Eye (tissue), 1 donor: ENCODE measurements at places on chromosomes 13 and 19.

GRCh38 chr13:89565476-89566100 is 1781.9 kb upstream of the MIR17HG start:
- peak; percentile 70 for DNase-seq

DNA sequence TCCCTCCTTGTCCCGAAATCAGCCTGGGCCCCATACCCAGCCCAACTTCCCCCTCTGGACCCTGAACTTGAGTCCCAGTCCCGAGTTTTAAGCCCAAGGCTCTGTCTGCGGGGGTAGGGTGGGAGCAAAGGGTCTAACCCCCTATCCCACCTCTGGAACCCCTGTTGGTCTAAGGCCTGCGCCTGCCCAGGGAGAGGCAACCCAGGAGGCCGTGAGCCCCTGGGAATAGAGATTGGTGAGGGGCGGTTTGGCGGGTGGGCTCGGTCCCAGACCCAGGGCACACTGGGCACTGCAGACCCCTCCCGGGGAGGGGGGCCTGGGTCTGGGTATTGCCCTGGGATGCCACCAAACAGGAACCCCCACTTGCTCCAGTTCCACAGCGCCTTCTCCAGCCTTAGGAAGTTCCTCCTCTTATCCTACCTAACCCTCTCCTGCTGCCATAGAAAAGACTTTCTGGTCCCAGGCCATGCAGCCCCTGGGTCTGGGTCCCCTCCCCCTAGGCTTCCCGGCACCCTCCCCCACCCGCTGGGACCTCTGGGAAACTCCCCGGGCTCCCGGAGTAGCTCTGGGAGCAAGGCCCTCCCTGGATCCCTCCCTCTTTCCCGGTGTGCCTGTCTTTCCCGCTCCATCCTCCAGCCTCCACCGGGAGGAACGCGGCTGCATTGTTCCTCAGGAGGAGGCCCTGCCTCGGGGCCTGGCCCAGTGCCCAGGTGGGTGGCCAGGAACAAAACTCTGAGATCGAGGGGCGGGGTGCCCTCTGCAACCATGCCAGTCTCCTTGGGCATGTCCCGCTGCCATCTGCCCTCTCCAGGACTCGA is 33.6 kb upstream of the NANOS3 start:
- peak; percentile 50 for DNase-seq

GRCh38 chr13:48296528-48296927 is 7.0 kb upstream of the RB1 start:
- DNase-seq, result no peak

DNA sequence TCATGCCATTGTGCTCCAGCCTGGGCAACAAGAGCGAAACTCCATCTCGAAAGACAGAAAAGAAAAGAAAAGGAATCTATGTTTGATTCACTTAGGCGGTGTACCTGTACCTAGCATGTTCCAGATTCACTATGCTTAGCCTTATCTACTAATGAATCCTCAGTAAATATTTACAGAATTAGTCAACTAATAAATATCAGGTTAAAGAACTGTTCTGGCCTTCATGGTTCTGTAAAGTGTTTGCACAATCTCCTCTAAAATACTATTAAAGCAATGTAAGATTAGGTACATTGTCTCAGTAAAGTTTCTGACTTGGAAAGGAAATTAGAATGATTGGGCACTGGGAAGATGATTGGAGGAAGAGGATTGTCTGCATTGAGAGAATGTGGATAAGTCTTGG is 2770.4 kb downstream of the PCDH9 start:
- DNase-seq, result no peak

- no peak for DNase-seq
These were observed 45.0 kb downstream of the LACC1 start for GRCh38 chr13:43924549-43925245.

- no peak for DNase-seq
These were observed 12.1 kb upstream of the HAS1 start for GRCh38 chr19:51735759-51736449.

DNA sequence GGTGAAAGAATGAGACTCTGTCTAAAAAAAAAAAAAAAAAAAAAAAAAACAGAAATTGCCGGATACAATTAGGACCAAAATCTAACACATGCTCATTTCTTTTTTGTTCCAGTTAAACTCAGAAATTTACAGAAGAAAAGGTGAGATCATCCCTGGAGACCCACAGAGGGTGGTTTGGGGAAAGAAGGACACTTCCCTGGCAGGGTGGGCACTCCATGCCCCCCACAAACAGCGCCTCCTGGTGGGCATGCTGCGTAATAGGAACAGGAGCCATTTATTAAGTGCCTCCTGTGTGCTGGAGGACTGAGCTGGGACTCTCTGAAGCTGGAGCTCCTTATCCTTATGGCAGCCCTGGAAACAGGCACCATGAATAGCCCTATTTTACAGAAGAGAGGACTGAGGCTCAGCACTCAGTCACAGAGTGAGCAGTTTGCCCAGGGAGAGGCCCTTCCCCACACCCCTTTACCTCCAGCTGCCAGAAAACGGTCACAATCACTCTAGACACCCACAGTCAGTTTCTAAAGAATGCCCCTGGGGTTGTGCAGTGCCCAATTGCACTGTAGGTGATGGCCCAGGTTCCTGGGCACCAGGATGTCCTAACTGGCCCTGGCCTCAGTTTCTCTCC is 10.1 kb downstream of the C19orf38 start:
- DNase-seq, result peak; percentile 36

DNA sequence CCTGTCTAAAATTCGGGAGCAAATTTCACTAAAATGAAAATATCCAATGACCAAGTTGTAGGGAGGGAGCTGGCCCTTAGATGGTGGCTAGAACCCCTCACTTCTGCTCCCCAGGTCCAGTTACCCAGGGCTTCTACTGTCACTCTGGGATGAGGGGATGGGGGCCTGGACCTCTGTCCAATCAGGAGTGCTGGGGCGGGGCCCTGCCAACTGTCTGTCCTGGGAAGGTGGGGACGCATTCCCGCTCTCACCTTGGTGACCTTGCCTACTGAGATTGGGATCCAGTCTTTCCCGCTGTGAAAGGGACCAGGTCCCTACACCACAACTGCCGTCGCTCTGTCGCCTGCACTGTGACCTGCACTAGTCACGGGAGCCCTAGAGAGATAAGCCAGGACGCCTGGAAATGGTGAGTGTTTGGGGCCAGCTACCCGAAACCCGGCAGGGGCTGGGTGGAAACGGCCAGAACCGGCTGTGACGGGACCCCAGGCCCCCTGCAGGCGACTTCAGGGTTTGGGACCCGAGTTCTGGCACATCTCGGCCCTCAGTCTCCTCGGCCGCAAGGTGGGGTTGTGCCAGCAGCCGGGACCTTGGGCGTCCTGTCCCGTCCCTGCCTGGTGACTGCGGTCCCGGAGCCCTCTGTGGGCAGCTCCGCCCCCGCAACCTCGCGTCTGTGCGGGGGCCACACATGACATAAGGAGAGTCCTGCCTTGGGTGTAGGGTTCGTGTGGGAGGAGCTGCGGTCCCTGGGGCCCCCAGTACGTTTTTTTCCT is 22.8 kb downstream of the ZNF20 start:
- no peak for DNase-seq
